Mammary epithelial cell (primary cell): ENCODE measurements at places on chromosomes 1 and 21.

- DNase-seq, result peak; percentile 75
Observed at GRCh38 chr1:160797861-160798273, 1.9 kb downstream of the LY9 start.

DNA sequence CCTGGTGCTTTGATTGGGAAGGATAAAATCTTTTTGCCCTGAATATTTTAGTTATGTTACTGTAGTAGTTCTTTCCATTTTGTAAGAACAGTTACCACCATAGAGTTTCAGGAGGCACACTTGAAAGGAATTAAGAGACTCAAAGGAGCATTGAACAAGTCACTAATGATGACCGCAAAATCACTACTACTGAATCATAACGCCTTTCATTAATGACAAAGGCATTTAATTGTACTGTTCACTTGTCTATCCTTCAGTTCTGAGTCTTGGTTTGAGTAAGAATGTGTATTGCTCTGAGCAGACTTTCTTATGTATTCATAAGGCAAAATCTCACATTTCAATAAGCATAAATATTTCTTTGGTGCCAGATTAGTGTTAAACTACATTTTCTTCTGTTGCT is 24.9 kb downstream of the LHX9 start:
- no peak for DNase-seq

GRCh38 chr1:157439302-157439954 is 112.9 kb downstream of the FCRL5 start:
- DNase-seq, result no peak

DNA sequence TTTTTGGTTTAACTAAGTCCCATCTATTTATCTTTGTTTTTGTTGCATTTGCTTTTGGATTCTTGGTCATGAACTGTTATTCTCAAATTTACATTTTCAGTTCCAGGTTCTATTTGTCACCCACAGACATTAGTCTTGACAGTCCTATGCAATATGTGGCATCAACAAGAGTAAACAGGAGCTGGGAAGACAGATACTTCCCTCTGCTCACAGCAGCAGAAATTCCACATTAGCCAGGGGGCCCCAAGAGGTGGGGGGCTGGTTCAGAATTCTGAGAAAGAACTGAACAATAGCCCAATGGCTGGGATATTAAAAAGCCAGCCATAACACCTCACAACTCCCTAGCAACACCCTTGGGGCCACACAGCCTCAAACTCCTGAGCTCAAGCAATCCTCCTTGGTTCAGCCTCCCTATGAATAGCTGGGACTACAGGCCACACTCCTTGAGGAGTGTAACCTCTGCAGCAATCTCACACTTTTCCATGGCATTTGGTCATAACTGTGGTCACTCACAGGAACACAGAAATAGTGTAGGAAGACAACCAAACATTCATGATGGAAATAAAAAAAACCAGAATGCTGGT is 67.8 kb downstream of the ERG start:
- DNase-seq, result no peak

DNA sequence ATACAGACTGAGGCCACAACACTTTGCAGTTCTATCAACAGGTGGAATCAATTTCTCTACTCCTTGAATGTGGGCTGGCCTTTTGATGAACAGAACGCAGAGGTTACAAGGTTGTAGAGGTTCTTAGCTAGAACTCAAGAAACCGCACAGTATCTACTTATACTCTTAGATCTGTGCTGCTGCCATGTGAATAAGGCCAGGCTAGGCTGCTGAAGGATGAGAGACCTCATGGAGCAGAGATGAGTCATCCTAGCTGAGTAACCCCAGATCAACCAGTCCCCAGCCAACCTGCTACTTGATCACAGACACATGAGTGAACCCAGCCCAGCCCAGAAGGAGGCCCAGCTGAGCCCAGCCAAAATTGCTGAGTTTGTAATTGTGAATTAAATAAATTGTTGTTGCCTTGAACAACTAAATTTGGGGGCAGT is 35.3 kb upstream of the BCAR3 start:
- peak; percentile 78 for DNase-seq

- DNase-seq, result peak; percentile 85
Observed at GRCh38 chr1:2199042-2199810, 4.7 kb upstream of the FAAP20 start.

DNA sequence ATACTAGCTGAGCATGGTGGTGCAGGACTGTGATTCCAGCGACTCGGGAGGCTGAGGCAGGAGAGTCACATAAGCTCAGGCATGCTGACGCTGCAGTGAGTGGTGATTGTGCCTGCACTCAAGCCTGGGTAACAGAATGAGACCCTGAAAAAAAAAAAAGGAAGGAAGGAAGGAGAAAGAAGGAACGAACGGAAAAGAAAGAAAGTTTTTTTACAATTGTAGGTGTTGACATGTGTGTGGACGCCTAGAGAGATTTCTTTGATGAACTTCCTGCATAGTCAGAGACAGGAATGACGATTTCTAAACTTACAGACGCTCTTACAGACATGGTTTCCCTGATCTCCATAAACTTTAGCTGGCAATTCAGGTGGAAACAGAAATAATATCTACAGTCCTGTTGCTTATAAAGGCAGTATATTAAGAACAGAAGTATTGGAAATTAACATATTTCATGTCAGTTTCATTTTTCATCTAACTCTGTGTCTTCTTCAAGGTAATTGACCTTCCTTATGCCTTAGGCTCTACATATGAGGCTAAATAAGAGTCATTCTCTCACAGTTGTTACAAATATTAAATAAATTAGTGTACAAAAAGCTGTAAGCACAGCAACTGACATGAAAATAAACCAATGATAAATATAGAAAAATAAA is 4.1 kb downstream of the SAMSN1 start:
- DNase-seq, result no peak

- DNase-seq, result no peak
Observed at GRCh38 chr1:44802306-44803061, 2.3 kb downstream of the PLK3 start.

DNA sequence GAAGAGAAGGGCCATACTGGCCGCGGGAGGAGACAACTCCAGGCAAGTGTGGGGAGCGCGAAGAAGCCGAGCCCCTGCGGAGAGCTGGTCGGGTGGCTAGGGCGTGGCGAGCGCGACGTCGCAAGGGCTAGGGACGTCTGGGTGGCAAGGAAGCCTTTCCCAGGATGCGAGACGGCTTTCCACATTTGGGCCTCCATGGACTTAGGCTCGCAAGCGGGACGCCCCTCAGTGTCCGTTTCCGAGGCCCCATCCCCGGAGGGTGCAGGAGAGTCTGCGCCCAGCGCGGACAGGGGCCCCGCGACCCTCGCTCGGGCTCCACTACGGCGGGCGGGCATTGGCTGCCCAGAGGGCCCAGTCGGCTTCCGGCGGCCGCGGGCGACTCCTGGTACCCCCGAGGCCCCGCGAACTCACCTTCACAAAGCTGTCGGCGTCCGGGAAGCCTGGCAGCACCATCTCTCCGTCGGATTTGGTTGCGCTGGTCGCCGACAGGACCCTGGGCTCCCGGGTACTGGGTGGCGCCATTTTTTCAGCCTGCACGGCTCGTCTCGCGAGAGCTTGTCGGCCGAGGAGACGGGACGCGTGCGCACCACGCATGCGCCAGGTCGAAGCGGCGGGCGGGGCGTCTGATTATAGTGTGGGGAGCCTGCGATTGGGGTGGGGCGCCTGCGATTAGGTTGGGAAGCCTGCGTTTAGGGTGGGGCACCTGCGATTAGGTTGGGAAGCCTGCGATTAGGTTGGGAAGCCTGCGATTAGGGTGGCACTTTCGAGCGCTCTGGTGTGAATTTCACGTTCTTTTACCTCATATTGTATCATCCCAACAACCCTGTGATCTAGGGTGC is at the start of gene EXOSC10:
Gene EXOSC10 (minus strand): TSS at position 560 of the 839 bp plus-strand sequence. CDS start 38 bp downstream, at position 522.
- DNase-seq, result peak; percentile 83

- no peak for DNase-seq
Observed at GRCh38 chr1:237789619-237790018, 101.1 kb downstream of the ZP4 start.

DNA sequence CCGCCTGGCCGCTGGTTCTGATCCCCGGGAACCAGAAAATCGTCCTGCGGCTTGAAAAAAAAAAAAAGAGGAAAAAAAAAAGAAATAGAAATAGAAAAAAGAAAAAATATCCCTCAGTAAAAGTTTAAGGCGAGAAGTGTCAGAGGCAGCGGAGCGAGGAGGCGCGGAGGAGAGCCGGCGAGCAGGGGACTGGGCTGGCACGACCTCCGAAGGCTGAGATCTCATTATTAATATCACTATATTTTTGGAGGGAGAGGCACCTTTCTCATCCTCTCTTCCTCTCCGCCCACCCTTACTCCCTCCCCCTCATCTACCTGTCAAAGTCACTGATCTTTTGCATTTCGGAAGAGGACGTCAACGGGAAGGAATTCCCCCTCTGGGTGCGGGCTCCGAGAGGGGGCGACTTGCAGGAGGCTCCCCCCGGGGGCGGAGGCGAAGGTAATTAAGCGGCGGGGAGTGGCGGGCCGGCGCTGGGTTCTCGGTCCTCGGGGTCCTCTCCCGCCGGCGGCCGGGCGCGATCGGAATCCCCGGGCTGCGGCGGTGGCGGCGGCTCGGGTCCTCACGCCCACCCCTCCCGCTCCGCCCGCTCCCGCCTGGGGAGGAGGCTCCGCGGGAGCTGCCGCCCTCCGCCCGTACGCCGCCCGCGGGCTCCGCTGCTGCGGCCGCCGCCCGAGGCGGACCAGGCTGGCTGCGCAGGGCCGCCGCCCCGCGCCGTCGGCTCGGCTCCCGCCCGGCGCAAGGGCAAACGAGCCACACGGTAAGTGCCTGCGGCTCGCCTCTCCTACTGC is at the start of gene NTNG1:
Gene NTNG1 (plus strand): TSS at position 337 of the 788 bp plus-strand sequence.
- peak; percentile 13 for DNase-seq

DNA sequence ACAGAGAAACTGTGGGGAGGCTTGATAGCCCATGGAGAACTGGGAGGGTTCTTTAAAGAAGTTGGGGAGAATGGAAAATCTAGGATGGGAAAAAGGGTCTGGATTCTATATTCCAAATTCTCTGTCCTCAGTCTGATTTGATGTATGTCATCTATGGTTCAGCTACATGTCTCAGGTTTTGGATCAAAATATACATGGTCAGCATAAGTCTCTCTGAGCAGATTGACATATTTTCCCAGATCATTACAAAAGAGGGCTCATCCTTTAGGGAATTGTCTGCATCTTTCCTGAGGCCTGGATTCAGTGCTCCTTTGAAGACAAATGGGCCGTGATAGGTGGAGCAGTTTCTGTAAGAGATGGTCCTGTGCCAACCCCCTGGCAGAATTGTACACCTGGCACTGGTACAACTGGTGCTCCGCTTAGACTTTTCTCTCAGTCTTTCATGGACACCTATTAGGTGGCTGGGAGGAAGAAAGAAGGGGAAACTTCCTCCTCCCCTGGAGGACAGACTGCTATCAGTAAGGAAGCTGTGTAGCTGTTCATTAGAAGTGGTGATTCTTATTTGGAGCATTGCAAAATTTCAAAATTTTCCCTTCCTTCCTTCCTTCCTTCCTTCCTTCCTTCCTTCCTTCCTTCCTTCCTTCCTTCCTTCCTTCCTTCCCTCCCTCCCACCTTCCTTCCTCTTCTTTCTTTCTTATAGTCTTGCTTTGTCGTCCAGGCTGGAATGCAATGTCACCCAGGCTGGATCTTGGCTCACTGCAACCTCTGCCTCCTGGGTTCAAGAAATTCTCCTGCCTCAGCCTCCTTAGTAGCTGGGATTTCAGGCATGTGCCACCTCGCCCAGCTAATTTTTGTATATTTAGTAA is 26.1 kb upstream of the RGL1 start:
- DNase-seq, result no peak

GRCh38 chr1:60894130-60894529 is 188.2 kb upstream of the NFIA start:
- no peak for DNase-seq

DNA sequence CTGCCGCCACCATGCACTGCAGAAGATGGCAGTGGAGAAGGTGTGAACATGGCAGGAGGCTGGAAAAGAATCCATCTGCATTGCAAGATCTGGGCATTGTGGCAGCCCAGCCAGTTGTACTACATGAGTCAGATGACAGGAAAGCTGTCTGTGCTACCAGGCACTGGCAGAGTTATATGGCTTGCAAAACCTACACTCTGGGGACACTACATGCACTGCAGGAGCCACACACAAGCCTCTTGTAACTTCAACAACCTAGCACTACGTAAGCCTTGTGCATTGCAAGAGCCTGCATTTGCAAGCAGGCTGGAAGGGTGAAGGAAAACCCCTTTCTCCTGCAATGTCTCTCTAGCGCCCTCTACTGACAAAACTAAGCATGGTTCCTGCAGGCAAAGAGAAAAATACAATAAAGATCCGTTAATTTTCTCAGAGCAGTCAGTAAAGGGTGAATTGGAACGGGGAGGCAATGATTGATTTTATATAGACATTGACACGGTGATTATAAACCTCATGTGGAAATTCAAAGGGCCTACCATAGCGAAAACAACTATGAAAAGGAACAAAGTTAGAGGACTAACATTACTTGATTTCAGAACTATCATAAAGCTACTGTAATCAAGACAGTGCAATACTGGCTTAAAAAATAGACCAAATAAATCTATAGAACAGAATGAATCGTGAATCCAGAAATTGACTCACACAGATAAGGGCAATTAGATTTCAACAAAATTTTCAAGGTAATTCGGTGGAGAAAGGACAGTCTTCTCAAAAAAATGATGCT is 26.2 kb upstream of the DYNLT5 start:
- DNase-seq, result peak; percentile 56

- no peak for DNase-seq
Observed at GRCh38 chr1:228150120-228150460, 360 bp downstream of the GJC2 start.

GRCh38 chr1:16905110-16905867 is 9.5 kb downstream of the RNU1-2 start:
- peak; percentile 99 for DNase-seq

GRCh38 chr1:25909040-25909439 is 2.8 kb upstream of the STMN1 start:
- DNase-seq, result no peak

DNA sequence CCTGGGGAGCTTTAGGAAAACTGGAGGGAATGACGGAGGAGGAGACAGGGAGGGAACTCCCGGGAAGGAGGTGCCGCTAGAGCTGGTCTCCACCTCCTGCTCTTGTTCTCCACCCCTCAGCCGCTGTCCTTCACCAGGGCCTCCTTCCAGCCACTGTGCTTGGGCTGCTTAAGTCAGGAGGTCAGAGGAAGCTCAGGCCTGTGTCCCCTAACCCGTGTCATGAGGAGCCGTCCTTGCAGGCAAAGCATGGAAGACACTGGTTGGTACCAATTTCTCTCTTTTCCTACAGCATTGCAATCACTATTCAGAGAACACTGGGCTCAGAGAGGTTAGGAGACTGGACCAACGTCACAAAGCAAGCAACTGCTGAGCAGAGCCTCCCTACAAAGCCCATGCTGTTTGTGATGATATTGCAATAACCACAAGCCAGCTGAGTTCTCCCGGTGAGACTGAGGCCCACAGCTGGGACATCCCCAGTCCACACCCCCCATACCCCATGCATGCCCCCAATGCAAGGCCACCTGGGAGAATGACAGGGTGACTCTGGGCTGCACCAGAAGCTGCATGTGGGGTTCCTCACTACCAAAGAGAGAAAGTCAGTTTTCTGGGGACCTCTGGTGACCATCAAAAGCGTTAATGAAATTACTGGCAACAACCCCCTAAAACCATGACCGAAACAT is 427.5 kb downstream of the NPHP4 start:
- DNase-seq, result no peak

DNA sequence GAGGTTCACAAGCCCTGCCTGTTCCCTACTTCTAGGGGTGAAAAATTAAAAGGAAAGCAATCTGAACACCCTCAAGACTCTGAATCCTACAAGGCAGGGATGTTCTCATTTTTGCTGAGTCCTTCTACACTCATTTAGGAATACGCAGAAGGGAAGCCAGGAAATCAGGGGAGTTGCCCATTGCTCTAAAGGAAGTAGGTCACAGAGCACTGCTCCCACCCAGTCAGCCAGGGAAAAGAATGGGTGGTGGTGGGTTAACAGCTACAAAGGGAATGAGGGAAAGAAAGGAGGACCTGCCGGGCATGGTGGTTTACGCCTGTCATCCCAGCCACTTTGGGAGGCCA is 2.4 kb upstream of the CTTNBP2NL start:
- no peak for DNase-seq

GRCh38 chr1:198320759-198321158 is 164.0 kb downstream of the NEK7 start:
- no peak for DNase-seq
